ENCODE measurements at places on chromosomes 1 and 21. TPM values are rescaled to one million over a fixed set of nuclear protein-coding genes. Genes with fewer than 3 reads are reported as not detected.

The CD164L2 gene
- total RNA-seq = not detected

The GBP4 gene
- 2.6 TPM for total RNA-seq

The GOLPH3L gene
- 7.7 TPM for total RNA-seq

The CBR3 gene
- 8.6 TPM for total RNA-seq

The SEMA6C gene
- 0.43 TPM for total RNA-seq

The UTS2 gene
- total RNA-seq = not detected

The LCE2A gene
- not detected for total RNA-seq

The SERPINC1 gene
- not detected for total RNA-seq

The EXO1 gene
- 1.8 TPM for total RNA-seq

The MTF1 gene
- 2.3 TPM for total RNA-seq

The MTX1 gene
- total RNA-seq = 42.7 TPM

The DNAI4 gene
- total RNA-seq = 11.8 TPM

The CAPN8 gene
- total RNA-seq = under 0.01 TPM

The CFAP45 gene
- 0.85 TPM for total RNA-seq

The BARHL2 gene
- not detected for total RNA-seq

The RGS8 gene
- total RNA-seq = not detected

The SMIM1 gene
- 2.0 TPM for total RNA-seq

The SLC9C2 gene
- total RNA-seq = not detected

The CELA2A gene
- 0.14 TPM for total RNA-seq

The PTGS2 gene
- total RNA-seq = 53.3 TPM

The DIRAS3 gene
- 2.8 TPM for total RNA-seq

The IL20 gene
- not detected for total RNA-seq

The PROK1 gene
- 0.14 TPM for total RNA-seq

The KIF26B gene
- total RNA-seq = 25.8 TPM

The FASLG gene
- not detected for total RNA-seq

The CDCA8 gene
- 0.74 TPM for total RNA-seq

The TMEM82 gene
- total RNA-seq = not detected

The ANGPTL7 gene
- 0.28 TPM for total RNA-seq

The WNT4 gene
- 0.74 TPM for total RNA-seq

The FNDC5 gene
- total RNA-seq = 4.0 TPM

The CCDC17 gene
- 0.74 TPM for total RNA-seq

The ELK4 gene
- 6.5 TPM for total RNA-seq

The FGR gene
- not detected for total RNA-seq

The TRIM67 gene
- not detected for total RNA-seq

The NECTIN4 gene
- total RNA-seq = 0.37 TPM

The SIM2 gene
- under 0.01 TPM for total RNA-seq

The HEYL gene
- total RNA-seq = 0.09 TPM

The CELF3 gene
- not detected for total RNA-seq

The RHEX gene
- not detected for total RNA-seq

The HDAC1 gene
- total RNA-seq = 80.1 TPM

The RHOC gene
- total RNA-seq = 406 TPM

The ZMYND12 gene
- 0.28 TPM for total RNA-seq

The GCSAML gene
- not detected for total RNA-seq

Data from smooth muscle cell of bladder (primary cell).